ENCODE measurements at places on chromosomes 13 and 19.

GRCh38 chr19:55266404-55266803 is 7.6 kb upstream of the PPP6R1 start:
- no peak for DNase-seq

DNA sequence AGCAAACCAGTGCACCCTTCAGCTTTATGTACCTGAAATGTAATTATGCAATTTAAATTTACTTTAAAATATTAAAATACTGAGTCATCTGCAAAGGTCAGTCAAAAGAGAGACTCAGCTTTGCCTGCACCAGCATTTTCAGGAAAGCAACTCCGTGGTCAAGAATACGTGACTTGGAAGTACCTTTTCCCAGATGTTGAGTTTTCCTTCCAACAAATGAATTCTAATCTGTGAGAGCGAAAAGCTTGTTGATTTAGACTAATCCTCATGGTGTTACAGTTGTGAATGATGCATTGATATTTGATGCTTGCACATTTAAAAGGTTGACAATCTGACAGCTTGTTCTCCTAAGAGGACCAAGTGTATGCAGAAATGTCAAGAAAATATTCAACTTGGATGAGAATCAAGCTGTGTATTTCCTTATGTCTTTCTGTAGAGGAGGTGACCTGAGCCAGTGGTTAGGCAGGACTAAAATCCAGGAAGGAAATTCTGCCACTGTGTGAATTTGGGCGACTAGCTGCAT is 270.4 kb downstream of the ABCC4 start:
- no peak for DNase-seq

- no peak for DNase-seq
Measured at GRCh38 chr19:2578391-2578890, 102.5 kb downstream of the GADD45B start.

DNA sequence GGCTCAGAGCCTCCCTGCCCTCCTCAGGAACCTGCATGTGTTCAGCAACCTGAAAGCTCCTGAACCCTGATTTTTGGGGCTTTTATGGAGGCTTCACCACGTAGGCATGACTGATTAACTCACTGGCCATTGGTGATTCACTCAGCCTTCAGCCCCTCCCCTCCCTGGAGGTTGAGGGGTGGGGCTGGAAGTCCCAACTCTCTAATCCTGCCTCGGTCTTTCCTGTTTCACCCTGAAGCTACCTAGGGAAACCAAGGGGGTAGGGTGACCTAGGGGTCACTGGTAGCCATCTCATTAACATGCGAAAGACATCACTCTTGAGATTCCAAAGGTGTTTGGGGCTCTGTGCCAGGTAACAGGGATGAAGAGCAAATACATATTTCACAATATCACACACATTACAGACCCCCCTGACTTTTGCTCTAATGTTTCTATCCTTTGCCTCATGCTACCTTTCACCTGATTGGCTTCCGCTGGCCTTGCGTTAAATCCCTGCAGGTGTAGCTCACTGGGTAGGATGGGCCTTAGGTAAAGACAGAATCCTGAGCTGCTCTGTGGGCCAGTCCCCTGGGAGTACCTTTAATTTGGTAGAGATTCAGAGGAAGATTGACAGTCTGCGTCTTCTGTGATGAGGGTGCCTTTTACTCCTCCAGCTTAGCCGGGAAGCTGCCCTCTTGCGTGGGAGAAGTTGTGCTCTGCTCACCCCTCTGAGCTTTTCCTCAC is 260.6 kb downstream of the ATP8A2 start:
- no peak for DNase-seq

DNA sequence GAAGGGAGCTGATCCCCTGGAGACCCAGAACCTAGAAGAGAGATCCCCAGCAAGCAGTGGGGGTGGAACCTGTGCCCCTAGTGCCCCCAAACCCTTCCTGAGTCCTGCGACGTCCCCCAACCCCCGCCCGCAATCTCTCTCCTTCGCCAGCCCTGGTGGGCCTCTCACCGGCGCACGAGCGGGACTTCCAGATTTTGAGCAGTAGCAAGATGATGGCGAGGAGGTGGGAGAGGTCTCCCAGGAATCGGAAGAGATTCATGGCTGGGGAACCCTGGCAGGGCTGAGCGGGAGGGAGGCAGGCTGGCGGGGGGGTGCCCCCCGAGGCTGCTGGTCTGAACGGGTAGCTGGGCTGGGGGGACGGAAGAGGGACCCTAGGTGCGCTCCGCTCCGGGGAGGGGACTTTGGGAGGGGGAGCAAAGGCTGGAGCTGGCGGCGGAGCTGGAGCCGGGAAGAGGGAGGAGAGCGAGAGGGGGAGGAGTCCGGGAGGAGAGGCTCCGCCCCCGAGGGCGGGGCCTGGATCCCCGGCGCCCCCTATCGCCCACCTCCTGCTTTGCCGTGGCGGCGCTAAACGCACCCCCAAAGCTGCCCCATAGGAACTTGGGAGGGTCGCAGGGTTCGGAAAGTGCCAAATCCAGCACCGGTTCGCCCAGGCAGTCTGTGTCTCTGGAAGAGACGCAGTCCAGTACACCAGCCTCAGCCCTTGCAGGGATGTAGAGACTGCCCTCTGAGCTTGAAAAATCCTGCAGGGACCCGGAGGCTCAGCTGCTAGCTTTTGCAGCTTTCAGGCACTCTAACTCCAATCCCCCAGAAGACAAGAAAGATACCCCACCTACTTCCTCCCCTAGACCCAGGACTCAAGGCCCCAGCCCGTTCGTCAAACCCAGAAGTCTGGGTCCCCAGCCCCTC is at the start of gene KDELR1:
TSS of gene KDELR1 (minus strand) at position 452 of the 906 bp plus-strand sequence. CDS start at position 259, 193 bp downstream.
- DNase-seq, result peak; percentile 76

DNA sequence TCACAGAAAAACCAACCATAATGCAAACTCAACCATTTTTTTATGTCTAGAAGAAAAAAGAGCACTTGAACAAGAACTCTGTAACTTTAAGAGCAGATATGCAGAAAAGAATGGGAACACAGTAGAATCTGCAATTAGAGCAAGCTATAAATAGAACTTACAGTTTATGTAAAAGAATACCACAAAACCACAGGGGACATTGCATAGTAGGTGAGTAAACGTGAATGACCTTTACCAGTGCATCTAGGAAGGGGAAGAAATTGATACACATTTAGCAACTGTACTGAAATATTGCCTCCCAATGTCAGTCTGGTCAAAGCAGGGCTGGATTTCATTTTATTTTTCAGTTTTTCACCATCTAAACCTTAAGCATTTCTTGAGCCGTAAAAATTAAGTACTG is 242.2 kb upstream of the EDNRB start:
- DNase-seq, result no peak

GRCh38 chr19:5386841-5387240 is 46.2 kb upstream of the PTPRS start:
- no peak for DNase-seq

DNA sequence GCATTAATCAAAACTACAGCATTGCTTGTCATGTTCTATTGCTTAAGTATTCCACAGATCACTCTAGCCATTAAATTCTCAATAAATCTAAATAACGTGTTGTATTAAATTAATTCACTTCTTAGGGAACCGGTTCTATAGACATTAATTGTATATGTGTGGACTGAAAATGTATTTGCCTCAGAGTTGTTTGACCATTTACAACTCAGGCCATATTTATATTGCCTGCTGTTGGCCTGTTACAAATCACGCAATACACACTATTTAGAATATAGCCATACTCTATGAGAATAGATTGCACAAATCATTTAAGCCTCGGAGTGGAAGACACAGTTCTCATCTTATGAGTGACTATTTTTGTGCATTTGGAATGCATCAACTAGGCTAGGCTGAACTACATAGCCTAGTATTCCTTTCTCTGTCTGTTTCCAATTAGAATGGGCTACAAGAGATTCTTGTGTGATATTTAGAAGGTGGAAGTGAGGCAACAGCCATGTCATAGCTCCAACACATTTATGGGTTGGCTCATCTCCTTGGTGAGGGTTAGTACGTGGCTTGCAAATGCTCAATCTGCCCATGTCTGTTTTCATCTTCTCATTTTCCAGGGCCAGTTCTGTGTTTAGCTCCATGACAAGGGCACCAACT is 1116.1 kb downstream of the PCDH9 start:
- DNase-seq, result no peak

DNA sequence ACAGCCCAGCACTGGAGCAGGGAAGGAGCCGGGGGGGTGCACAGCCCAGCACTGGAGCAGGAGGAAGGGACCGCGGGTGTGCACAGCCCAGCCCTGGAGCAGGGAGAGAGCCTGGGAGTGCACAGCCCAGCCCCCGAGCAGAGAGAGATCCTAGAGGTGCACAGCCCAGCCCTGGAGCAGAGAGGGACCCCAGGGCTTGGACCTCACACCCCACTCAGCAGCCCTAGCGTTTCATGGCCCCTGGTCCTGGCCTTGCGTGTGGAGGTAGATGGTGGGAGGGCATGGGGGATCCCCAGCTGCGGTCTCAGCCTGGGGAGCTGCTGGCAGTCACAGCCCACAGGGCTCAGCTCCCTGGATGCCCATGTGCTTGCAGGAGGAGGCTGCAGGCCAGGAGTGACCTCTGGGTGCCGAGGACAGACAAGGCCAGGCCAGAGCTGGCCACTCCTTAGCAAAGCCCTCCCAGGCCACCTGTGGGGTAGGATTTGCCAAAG is 25.1 kb downstream of the GAS6 start:
- DNase-seq, result no peak

DNA sequence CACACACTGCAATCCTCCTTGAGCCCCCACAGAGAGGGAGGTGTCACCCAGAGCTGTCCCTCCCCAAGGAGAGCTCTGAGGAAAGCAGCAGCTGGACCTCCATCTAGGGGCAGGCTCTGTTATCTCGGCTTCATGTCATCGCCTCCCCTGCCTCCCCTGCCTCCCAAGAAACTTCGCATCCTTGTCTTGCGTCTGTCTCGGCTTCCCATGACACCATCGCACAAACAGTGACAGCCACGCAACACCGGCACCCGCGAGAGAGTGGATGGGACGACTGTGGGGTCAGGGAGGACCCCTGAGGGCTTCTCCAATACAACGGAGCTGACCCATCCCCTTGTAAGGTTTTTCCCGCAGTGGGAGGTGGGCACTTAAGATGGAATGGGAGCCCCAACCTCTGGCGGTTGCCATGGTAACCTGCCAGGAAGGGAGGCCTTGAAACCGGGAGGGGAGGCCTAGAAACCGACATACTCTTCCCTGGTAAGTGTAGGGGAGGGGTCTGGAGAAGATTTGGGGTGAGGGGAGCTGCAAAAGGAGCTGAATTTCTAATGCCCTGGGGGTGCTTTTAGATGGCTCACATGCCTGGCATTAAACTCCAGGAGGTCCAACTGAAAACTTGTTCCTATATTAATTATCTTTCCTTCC is 16.3 kb downstream of the TLE2 start:
- DNase-seq, result no peak

DNA sequence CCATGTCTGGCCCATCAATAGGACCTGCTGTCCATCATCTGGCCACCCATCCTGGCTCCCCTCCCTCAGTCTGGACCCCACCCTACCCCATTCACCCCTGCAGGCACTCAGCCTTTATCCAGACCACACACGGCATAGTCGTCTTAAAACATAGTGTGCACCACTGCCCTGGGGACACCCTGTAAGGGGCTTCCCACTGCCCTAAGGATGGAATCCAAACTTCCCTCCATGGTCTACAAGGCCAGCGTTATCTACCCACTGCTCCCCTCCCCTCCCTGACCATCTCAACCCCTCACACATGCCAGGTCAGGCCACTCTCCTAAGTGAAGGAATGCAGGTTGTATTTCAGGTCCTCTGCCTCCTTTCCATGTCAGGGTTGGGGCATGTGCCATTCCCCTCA is 352.7 kb upstream of the ZNF507 start:
- no peak for DNase-seq

DNA sequence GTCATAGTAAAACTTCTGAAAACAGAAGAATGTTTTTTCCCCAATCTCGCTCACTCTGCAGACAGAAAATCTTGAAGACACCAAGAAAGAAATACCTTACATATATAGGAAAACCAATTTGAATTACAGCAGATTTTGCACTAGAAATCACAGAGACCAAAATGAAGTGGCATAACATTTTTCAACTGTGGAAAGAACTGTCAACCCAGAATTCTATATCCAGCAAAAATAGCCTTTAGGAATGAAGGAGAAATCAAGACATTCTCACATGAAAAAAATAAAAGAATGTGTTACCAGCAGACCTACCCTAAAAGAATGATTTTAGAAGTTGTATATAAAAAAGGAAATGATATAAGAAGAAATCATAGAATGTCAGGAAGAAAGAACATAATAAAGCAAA is 28.7 kb downstream of the CCDC122 start:
- no peak for DNase-seq

DNA sequence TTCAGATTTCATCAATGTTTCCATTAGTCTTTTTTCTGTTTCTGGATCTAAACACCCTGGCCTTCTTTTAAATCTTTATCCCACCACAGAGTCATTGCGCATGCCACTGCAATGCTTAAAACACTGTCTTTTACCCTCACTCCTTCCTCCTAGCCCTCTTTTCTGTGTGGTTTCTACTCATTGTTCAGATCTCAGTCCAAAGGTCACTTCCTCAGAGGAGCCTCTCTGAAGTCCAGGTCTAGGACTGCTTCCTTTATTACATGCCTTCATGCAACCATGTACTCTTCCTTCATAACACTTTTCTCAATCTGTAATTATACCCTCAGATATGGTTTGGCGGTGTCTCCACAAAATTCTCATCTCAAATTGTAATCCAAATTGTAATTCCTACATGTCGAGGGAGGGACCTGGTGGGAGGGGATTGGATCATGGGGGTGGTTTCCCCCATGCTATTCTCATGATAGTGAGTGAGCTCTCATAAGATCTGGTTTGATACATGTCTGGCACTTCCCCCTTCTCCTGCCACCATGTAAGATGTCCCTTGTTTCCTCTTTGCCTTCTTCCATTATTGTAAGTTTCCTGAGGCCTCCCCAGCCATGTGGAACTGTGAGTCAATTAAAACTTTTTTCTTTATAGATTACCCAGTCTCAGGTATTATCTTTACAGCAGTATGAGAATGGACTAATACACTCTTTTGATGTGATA is 808.9 kb downstream of the DIAPH3 start:
- no peak for DNase-seq

DNA sequence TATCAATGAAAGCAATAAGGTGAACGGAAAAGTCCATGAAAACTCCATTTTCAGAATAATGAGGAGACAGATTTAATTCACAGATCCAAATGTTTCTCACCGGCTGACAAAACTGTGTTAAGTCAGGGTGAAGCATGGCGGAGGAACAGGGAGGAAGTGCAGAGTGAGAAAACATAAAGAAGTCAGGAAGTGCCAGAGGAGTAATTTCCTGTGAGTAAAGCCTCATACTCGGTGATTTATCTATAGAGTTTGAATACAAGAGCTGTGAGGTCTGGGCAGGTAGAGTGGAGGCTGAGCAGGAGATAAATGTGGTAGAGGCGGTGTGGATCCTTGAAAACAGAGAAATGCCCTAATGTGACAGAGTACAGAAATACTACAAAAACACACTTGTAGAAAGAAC is 11.4 kb downstream of the CARD8 start:
- no peak for DNase-seq

DNA sequence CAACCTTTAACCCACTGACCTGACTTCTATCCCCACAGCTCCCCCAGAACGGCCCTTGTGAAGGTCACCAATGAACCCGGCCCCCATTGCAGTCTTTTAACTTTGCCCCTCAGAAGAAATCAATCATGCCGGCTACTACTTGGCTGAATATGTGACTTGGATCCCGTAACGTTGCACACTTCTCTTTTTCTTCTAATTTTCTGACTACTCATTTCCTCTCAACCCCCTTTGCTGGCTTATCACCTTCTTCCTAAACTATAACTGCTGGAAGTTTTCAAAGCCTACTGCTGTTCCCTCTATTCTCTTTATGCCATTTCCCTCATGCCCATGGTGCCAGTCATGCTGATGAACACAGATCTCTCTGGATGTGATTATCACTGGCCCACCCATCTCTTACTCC is 367.6 kb downstream of the DNAJC15 start:
- DNase-seq, result no peak

All from hematopoietic multipotent progenitor cell treated with erythropoietin and hydrocortisone succinate and interleukin-3 and kit ligand, for 15 days (in vitro differentiated cells).